ENCODE measurements at places on chromosomes 12 and 14. TPM values are rescaled to one million over a fixed set of nuclear protein-coding genes. Genes with fewer than 3 reads are reported as not detected.

Gene TAS2R8
- not detected for polyA plus RNA-seq

DNA sequence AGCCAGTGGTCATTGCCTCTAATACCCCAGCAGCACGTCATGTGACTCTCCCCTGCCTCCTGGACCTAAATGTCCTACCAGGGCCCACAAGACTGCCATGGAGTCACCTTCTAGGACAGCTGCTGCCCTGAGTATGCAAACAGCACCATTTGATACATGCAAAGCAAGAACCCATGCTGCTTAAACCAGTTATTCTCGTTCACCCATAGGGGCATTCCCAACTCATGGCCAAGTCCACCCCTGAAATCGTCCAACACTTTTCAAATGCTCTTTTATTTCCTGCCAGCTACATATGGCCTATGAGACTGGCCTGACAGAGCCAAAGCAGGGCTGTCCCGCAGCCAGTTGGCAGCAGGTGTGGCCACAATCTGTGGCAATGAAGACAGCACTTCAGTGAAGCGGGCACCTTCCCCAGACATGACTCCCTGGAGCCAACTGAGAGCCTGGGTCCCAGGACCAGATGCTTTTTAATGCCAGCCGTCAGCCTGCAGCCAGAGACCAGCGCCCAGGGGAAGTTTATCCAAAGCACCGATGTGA, 99.9 kb downstream of the BCAT1 start:
- no peak for DNase-seq

DNA sequence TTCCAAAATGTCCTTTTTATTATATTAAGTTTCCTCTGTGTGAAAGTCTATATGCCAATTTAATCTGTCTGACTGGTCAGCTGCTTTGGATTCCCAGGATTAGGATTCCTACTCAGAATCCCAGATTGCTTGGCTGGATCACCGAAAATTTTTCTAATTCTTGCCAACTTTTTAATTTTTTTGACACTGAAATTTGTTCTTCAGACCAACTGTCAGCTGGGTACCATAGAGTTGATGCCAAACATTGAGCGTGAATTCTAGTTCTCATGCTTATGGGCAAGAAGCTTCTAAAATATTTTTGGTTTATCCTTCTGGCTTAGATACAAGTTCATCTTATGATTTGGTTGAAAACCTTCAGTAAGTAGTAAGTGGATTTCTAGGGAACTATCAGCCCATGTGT, 1611.4 kb upstream of the FLRT2 start:
- no peak for DNase-seq

GRCh38 chr14:102481371-102481770, 28.2 kb downstream of the ANKRD9 start:
- DNase-seq = no peak

DNA sequence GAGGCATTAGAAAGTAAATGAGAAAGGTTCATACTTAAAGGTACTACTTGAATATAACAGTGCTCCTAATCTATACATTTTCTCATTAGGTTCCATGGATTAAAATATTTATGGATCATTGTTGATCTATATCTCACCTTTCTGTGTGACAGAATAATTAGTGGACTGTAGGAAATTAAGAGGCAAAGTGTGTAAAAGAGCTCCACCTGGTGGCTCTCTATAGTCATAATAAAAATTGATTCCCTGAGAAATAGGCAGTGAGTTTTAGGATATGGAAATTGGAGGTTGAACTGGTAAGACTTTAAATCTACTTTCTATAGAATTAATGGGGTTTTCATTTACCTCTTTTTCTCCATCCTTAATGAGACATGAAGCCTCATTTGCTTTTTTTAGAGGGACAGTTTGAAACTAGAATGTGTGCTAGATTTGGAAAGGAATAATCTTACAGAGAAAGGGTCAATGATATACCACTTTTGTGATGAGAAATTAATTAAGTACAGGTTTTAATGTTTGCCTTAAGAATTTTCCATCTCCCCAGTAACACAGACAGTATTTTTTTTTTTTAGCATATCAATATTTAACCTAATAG, 11.8 kb upstream of the DERA start:
- no peak for DNase-seq

Gene DHH
- polyA plus RNA-seq = 0.21 TPM

GRCh38 chr14:30996892-30997659, 28.4 kb upstream of the AP4S1 start:
- no peak for DNase-seq

GRCh38 chr12:15702276-15702675, 86.9 kb downstream of the EPS8 start:
- no peak for DNase-seq

- no peak for DNase-seq
Measured at GRCh38 chr12:96452261-96452922, 37.0 kb upstream of the CFAP54 start.

DNA sequence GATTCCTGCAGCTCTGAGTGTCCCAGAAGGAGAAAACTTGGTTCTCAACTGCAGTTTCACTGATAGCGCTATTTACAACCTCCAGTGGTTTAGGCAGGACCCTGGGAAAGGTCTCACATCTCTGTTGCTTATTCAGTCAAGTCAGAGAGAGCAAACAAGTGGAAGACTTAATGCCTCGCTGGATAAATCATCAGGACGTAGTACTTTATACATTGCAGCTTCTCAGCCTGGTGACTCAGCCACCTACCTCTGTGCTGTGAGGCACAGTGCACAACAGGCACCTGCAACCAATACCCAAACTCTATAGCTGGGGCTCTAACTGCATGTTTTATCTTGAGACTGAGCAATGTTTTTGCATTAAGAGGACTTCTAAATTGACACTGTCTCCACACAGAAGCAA, 379.2 kb upstream of the OR4E1 start:
- DNase-seq = no peak

Gene MGAT2
- polyA plus RNA-seq = 29.9 TPM

Gene SIX4
- 2.3 TPM for polyA plus RNA-seq

Gene SIX1
- 21.4 TPM for polyA plus RNA-seq

Gene KIF5A
- polyA plus RNA-seq = 0.27 TPM

Gene KLRC4
- 0.57 TPM for polyA plus RNA-seq

Gene OASL
- 5.7 TPM for polyA plus RNA-seq

- no peak for DNase-seq
Measured at GRCh38 chr14:99592933-99593753, 10.9 kb downstream of the CCDC85C start.

Gene CMTM5
- 0.37 TPM for polyA plus RNA-seq

- DNase-seq = no peak
Measured at GRCh38 chr12:120370343-120371243, 1.6 kb upstream of the MSI1 start.

- DNase-seq = peak; percentile 52
Measured at GRCh38 chr14:97413022-97413539, 615.9 kb downstream of the VRK1 start.

- peak; percentile 26 for DNase-seq
Measured at GRCh38 chr14:86654558-86655184, 1124.7 kb downstream of the FLRT2 start.

DNA sequence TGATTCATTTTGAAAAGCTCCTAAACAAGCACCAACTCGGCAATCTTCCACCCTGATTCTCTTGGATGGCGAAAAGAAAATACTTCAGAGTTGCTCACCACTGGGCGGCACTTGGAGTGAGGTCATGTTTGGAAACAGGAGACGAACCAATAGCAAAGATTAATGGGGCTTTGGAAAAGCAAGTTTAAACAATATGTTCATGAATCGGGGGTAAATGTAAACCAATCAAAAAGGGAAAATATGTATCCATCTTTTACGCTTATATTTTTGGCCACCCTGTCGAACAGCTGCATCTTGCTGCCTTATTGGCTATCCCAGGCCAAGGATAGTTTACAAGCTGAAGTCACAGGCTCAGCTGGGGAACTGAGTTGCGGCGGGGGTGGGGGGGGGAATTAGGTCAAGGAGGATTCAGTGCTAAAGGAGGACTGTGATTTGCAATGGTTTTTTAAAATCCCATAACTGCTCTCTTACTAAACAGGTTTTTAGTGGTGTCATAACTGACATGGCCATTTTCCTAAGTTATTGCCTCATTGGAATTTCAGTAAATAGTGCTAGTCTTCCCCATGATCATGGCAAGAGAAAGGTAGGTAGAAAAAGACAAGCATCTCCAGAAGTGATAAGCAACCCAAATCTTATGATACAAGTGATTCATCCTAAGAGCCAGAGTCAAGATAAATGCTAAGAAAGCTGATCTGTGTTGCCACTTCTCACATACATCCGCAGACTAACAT, 210.6 kb downstream of the PHLDA1 start:
- no peak for DNase-seq

DNA sequence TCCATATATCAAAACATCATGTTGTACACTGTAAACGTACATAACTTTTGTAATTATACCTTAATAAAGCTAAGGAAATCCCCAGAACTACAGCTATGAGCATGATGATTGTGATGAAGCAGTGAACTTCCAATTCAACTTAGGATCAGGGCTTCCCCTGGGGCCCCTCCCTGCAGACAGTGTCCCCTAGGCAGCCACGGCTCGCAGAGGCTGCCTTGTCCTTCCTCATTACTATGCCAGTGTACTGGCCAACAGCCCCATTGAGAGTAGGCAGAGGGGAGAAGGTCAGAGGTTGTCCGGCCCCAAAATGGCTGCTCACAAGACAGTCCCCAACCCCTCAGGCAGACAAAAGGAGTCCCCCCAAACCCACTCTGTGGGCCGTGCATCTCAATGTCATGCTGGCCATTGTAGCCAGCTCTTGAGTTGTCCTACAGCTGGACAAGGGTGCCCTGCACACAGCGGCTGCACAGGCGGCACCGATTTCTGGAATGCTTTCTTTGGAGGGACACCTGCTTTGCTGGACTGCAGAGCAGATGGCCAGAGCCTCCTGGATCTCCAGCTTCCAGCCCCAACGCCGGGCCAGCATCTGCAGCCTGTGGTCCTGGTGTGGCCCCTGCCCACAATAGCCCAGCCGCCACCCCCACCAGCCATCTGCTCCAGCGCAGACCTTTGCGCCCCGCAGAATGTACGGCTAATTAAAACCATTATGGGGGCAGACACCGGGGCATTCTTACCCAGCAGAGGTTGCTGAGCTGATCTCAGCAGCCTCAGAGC, 46.1 kb downstream of the NIN start:
- no peak for DNase-seq

- DNase-seq = peak; percentile 95
Measured at GRCh38 chr14:60331201-60332045, 82.4 kb downstream of the PPM1A start.

DNA sequence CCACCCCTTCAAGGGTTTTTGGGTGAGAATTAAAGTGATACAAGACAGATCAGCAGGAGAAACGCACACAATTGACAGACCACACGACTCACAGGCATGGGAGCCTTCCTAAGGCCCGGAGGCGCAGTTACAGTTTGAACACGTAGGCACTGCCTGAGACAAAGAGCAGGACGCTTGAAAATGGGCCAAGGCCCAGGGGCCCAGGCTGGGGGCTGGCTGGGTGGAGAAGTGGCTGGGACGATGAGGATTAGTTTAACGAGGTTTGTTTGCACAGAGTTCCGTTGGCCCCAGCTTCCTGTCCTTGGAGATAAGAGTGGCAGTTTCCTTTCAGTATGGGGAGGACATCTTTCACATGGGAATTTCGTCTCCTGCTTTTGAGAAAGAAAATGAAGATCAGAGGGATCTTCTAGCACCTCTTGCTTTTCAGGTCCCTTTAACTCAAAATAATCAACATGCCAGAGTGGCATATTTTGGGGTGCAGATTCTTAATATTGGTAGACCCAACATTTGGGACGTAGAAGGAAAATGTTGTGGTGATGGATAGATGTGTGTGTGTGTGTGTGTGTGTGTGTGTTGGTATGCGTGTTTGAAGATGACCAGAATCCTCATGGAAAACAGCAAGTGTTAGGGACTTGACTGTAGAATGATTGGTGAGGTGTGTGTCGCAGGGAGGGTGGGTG, 44.6 kb downstream of the DLK1 start:
- no peak for DNase-seq

Gene IFI27
- polyA plus RNA-seq = 839 TPM

- DNase-seq = peak; percentile 22
Measured at GRCh38 chr14:75141967-75142366, 15.1 kb upstream of the NEK9 start.

GRCh38 chr12:1103632-1104031, 112.6 kb downstream of the ERC1 start:
- DNase-seq = no peak

DNA sequence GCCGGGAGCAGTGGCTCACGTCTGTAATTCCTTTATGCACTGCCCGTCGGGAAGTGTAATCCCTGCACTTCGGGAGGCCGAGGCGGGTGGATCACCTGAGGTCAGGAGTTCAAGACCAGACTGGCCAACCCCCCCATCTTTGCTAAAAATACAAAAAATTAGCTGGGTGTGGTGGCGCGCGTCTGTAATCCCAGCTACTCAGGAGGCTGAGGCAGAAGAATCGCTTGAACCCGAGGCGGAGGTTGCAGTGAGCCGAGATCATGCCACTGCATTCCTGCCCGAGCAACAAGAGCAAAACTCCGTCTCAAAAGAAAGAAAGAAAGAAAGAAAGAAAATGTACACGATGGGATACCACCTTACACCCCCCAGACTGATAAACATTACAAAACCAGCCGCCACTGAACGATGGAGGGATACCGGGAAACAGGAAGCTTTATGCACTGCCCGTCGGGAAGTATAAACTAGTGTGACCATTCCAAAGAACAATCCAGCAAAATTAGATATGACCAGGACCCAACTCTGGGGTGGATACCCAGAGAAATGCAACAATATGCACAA, 1.1 kb downstream of the ABCD4 start:
- DNase-seq = no peak

DNA sequence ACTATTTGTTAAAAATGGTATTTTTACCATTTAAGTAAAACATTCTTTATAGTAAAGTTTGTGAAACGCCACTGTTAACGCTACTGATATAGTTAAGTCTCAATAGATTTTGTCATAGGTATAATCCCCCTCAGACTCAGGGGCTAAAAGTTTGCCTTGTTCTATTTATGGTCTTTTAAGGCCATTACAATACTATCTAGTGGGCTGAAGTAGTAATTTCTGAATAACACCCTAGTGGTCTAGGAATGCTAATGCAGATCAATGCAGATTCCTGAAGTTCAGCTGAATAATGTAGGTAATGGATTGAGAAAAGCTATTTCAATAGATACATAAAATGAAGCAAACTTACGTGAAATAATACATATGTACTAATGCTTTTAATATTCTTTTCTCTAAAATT, 989.3 kb upstream of the NOVA1 start:
- no peak for DNase-seq

- no peak for DNase-seq
Measured at GRCh38 chr14:75959031-75959430, 22.8 kb downstream of the TGFB3 start.

- DNase-seq = no peak
Measured at GRCh38 chr12:111312708-111313107, 56.2 kb downstream of the PHETA1 start.

Gene COQ10A
- polyA plus RNA-seq = 24.9 TPM

DNA sequence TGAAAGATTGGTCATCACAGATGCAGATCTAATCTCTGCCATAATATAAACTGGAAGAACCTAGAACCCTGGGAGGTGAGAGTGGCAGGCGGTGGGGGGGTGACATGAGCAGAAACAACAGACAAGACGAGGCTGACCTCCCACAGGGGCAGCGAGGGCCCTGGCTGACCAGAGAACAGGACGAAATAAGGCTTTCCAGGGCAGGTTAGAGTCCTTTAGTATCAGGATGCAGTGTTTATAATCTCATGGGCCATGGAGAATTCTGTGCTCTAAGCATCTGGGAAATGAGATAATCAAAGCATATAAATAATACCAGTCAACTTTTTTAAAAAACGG, 102.7 kb upstream of the BCL2L14 start:
- no peak for DNase-seq

Gene DPF3
- polyA plus RNA-seq = 0.46 TPM

All from thymus (tissue), 14 donors.